ENCODE measurements at places on chromosomes 2 and 18. TPM values are rescaled to one million over a fixed set of nuclear protein-coding genes. Genes with fewer than 3 reads are reported as not detected.

RAB27B gene
- total RNA-seq = 0.20 TPM

CAB39 gene
- total RNA-seq = 133 TPM

ILKAP gene
- 41.4 TPM for total RNA-seq

CD8B2 gene
- total RNA-seq = not detected

NR4A2 gene
- total RNA-seq = 1.5 TPM

IL1RL2 gene
- total RNA-seq = 0.40 TPM

GRCh38 chr2:178962805-178963433, 87.0 kb downstream of the CCDC141 start:
- no peak overlapping the region for H3K4me3 ChIP-seq
- DNase-seq = no peak
- H3K4me1 ChIP-seq = no peaks in the 10 kb centered on the region
- H3K27ac ChIP-seq = no peak overlapping the region
- H3K27me3 ChIP-seq = no peaks in the 10 kb centered on the region

GRCh38 chr2:100124761-100125160, 17.6 kb downstream of the AFF3 start:
- H3K4me3 ChIP-seq = no peak overlapping the region
- H3K36me3 ChIP-seq = no peaks in the 10 kb centered on the region
- H3K27me3 ChIP-seq = no peaks in the 10 kb centered on the region
- H3K27ac ChIP-seq = no peak overlapping the region
- no peak for DNase-seq

DNA sequence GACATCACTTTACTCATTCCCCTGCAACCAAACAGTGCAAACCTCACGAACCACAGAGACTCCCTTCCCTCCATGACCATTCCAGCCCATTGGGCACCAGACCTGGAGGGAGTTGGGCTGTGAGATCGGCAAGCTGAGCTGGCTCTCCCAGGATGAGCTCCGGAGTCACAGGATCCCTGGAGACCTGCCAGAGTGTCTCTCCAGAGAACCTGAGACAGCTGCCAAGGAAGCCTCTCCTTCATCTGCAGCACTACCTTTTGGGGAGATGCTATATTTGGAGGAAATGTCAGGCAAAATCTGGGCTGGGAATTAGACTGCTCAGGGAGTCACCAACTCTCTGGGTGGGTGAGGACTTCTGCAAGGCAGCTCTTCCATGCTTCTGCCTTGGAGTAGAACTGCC, 417.4 kb downstream of the TNS1 start:
- H3K4me3 ChIP-seq = no peak overlapping the region
- H3K27me3 ChIP-seq = no peaks in the 10 kb centered on the region
- peaks cover 5% of the 10 kb centered on the region for H3K4me1 ChIP-seq
- H3K27ac ChIP-seq = no peak overlapping the region

DNA sequence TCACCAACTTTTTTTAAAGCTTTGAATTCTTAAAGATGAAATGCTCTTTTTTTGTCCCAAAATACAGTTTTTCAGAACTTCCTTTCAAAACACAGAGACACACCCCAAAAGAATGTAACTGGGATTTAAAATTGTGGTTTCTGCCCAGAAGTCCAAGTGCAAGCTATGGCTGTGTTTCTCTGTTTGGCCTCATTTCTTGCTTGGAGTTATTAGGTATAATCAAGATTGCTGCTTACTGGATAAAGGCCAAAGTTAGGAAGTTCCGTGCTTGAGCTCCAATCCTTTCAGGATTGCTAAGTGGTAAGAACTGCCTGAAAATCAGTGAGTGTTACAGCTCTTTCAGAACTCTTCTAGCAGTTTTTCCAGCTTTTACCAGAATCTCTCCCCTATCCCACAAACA, 16.9 kb downstream of the ZBTB7C start:
- no peaks in the 10 kb centered on the region for H3K27me3 ChIP-seq
- no peak overlapping the region for H3K4me3 ChIP-seq
- no peak overlapping the region for H3K27ac ChIP-seq

- no peaks in the 10 kb centered on the region for H3K36me3 ChIP-seq
- DNase-seq = no peak
- H3K4me1 ChIP-seq = no peaks in the 10 kb centered on the region
- H3K4me3 ChIP-seq = no peak overlapping the region
- H3K27ac ChIP-seq = no peak overlapping the region
Observed at GRCh38 chr2:3160751-3161330, 216.8 kb downstream of the EIPR1 start.

GRCh38 chr2:36963106-36963505, 3.2 kb downstream of the STRN start:
- no peak overlapping the region for H3K27ac ChIP-seq
- H3K4me3 ChIP-seq = no peak overlapping the region
- H3K27me3 ChIP-seq = no peaks in the 10 kb centered on the region
- H3K36me3 ChIP-seq = peaks cover 6% of the 10 kb centered on the region

DNA sequence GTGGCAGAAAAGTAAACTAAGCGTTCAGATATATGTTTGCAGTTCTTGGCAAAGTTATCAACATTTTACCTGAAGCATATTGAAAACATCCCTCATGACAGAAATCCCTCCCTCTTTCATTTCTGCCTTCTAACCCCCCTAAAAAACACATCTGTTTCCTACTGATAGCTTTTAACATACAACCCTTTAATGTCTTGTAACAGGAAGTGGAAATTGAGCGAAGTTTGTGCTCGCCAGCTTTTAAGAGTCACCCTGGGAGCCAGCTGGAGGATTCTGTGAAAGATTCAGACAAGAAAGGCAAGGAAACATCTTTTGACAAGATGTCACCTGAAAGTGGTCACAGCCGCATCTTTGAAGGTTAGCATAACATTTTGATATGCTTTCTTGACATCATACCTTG, 247.4 kb downstream of the XIRP2 start:
- DNase-seq = no peak
- peaks cover 22% of the 10 kb centered on the region for H3K4me1 ChIP-seq
- no peaks in the 10 kb centered on the region for H3K36me3 ChIP-seq
- H3K27ac ChIP-seq = peak overlapping the region; percentile 62
- no peak overlapping the region for H3K4me3 ChIP-seq

- H3K4me1 ChIP-seq = no peaks in the 10 kb centered on the region
- no peaks in the 10 kb centered on the region for H3K36me3 ChIP-seq
- H3K27ac ChIP-seq = no peak overlapping the region
- H3K4me3 ChIP-seq = no peak overlapping the region
- H3K27me3 ChIP-seq = no peaks in the 10 kb centered on the region
- no peak for DNase-seq
Observed at GRCh38 chr2:207463433-207463832, 66.3 kb upstream of the CREB1 start.

GRCh38 chr2:189521699-189522434, 58.7 kb downstream of the SLC40A1 start:
- H3K4me3 ChIP-seq = no peak overlapping the region
- H3K4me1 ChIP-seq = peaks cover 21% of the 10 kb centered on the region
- H3K27ac ChIP-seq = peak overlapping the region; percentile 63
- H3K36me3 ChIP-seq = no peaks in the 10 kb centered on the region

GRCh38 chr18:35620765-35621164, 39.2 kb downstream of the GALNT1 start:
- H3K4me1 ChIP-seq = peaks cover 75% of the 10 kb centered on the region
- no peak overlapping the region for H3K4me3 ChIP-seq
- DNase-seq = no peak
- no peaks in the 10 kb centered on the region for H3K27me3 ChIP-seq
- peaks cover 2% of the 10 kb centered on the region for H3K36me3 ChIP-seq

DNA sequence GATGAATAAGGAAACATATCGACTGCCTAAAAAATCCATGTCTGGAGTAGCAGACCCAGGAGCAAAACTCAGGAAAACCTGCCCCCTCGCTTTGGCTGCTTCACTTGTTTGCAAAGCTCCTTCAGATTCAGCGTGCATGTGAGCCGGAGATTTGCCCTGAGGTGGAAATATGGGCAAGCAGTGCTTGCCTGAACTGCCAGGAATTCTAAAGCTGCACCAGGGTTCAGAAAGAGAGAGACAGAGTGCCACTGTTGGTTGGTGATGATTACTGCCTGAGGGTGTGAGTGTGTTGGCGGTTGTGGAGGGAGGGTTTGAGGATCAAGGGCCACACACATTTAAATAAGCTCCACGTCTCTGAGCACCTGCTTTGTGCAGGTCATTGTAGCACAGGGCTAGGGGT, 139.6 kb upstream of the RGPD4 start:
- no peak overlapping the region for H3K4me3 ChIP-seq
- H3K36me3 ChIP-seq = no peaks in the 10 kb centered on the region
- no peak overlapping the region for H3K27ac ChIP-seq
- H3K27me3 ChIP-seq = no peaks in the 10 kb centered on the region
- no peaks in the 10 kb centered on the region for H3K4me1 ChIP-seq

- DNase-seq = no peak
- H3K4me3 ChIP-seq = no peak overlapping the region
- peaks cover 11% of the 10 kb centered on the region for H3K27me3 ChIP-seq
- no peaks in the 10 kb centered on the region for H3K36me3 ChIP-seq
- H3K27ac ChIP-seq = no peak overlapping the region
Observed at GRCh38 chr2:70690846-70691245, 77.2 kb downstream of the ADD2 start.

DNA sequence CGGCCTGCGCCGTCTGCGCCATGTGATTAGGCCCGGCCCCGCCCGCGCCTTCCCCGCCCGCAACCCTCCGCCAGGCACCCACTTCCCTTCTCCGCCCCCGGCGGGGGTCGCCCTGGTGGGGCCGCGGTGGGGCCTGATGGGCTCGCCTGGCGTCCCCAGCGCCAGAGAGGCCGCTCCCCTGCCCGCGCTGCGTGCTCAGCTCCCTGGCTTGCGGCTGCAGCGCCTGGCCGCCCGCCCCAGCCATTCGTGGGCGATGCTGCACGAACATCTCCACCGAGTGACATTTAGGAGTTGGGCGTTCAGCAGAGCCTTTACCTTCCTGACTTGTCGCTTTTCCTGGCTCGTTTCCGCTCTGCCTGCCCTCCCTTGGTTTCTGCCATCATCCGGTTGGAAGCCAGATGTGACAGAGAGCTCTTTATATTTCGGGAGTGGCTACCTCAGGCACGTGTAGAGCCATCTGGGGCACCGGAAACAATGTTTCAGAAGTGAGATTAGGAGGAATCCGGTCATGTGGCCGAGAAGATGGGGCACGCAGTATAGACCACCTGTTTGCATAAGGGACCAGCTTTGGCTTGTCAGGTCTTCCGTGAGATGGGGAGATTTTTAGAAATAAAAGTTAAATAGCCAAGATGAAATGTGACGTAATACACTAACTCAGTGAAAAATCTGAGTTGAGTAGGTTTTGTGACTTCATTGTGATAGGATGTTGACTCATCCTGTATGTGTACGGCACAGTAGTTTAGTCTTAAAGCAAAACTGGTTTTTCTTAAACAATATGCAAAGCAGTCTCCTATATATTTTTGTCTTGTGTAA, 1.2 kb downstream of the GLS start:
- H3K36me3 ChIP-seq = no peaks in the 10 kb centered on the region
- H3K27ac ChIP-seq = peak overlapping the region; percentile 96
- DNase-seq = peak; percentile 76
- peak overlapping the region; percentile 99 for H3K4me3 ChIP-seq
- H3K4me1 ChIP-seq = peaks cover 40% of the 10 kb centered on the region
- H3K27me3 ChIP-seq = no peaks in the 10 kb centered on the region
